Testis (tissue), 5 donors: ENCODE measurements at places on chromosomes 12 and 14.

DNA sequence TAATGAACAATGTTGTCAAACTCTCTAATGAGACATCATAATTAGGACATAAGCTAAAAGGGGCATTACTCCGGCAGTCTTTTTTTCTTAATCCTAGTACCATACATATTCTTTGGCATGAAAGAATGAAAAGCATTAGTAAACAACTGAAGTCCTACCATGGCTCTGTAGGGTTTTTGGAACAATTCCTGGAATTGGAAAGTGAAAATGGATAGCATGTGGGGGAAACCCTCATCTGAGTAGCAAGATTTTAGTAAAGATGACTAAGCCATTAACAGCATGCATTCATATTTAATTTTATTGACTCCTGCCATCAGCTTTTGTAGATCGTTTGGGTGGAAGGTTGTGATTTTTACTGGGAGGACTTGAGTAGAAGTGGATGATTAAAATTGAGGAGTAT lies 216.2 kb upstream of the PDZRN4 start:
- DNase-seq, result no peak

DNA sequence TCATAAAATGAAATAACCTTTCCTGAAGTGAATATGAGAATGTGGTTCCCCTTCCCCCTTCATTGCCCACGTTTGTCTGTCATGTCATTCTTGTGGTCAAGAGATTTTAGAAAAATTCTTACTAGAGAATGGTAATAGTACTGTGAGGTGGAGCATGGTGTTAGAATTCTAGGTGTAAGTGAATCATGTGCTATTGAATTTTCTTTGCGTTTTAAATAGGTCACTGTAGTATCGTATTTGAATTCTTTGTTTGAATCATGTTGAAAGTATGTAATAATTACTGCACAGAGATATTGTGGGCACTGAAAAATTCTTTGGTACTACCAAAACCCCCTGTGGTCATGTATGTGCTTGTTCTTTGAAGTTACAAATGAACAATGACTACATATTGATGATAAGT lies 49.9 kb downstream of the FUT8 start:
- no peak for DNase-seq

GRCh38 chr12:7750350-7750749 lies 3.2 kb upstream of the CLEC4C start:
- no peak for DNase-seq

GRCh38 chr12:29277231-29277630 lies 103.7 kb downstream of the ERGIC2 start:
- DNase-seq, result no peak

GRCh38 chr12:102824218-102824835 lies 92.7 kb downstream of the PAH start:
- DNase-seq, result peak; percentile 75

GRCh38 chr14:54567224-54567638 lies 303 bp downstream of the SAMD4A start:
- DNase-seq, result peak; percentile 33

- no peak for DNase-seq
Measured at GRCh38 chr12:3040026-3040656, 37.0 kb upstream of the TSPAN9 start.
